ENCODE measurements at places on chromosomes 7 and 10. TPM values are rescaled to one million over a fixed set of nuclear protein-coding genes. Genes with fewer than 3 reads are reported as not detected.

Gene SLC25A40
- 11.5 TPM for total RNA-seq

- DNase-seq = no peak
- peak overlapping the region; percentile 55 for H3K4me3 ChIP-seq
- H3K36me3 ChIP-seq = no peaks in the 10 kb centered on the region
- H3K27me3 ChIP-seq = peaks cover 31% of the 10 kb centered on the region
- H3K27ac ChIP-seq = peak overlapping the region; percentile 66
These were observed 5.1 kb upstream of the ELFN1 start for GRCh38 chr7:1664711-1665548.

Gene SPDYE8
- total RNA-seq = not detected

- DNase-seq = no peak
- H3K27me3 ChIP-seq = peaks cover 65% of the 10 kb centered on the region
- peaks cover 30% of the 10 kb centered on the region for H3K4me1 ChIP-seq
- H3K4me3 ChIP-seq = no peak overlapping the region
- H3K27ac ChIP-seq = no peak overlapping the region
- no peaks in the 10 kb centered on the region for H3K36me3 ChIP-seq
These were observed 5.1 kb downstream of the HOXA13 start for GRCh38 chr7:27194686-27195379.

Gene CH25H
- 7.2 TPM for total RNA-seq

GRCh38 chr7:92769844-92770243 is 66.5 kb downstream of the CDK6 start:
- H3K27me3 ChIP-seq = no peaks in the 10 kb centered on the region
- H3K4me1 ChIP-seq = peaks cover 7% of the 10 kb centered on the region
- DNase-seq = no peak
- no peak overlapping the region for H3K4me3 ChIP-seq

GRCh38 chr10:87657371-87657770 is 2.3 kb upstream of the PAPSS2 start:
- no peak overlapping the region for H3K4me3 ChIP-seq
- no peaks in the 10 kb centered on the region for H3K36me3 ChIP-seq
- no peak overlapping the region for H3K27ac ChIP-seq
- peaks cover 11% of the 10 kb centered on the region for H3K4me1 ChIP-seq
- H3K27me3 ChIP-seq = peaks cover 21% of the 10 kb centered on the region

DNA sequence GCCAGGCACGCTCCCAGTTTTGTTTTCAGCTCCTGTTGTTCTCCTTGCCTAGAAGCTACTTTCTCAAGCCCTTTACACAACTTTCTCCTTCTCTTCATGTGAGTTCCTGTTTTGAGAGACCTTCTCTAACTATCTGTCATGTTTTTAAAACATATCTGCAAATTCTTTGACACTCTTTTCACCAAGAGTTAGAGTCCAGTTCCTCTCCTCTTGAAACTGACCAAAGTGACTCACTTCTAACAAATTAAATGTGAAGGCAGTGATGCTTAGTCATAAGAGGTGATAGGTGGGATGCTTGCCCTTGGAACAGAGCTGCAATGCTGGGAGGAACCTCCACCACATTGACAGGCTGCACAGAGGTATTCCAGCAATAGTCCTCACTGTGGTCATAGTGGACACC is 25.3 kb downstream of the ZSCAN25 start:
- H3K36me3 ChIP-seq = no peaks in the 10 kb centered on the region
- H3K27ac ChIP-seq = no peak overlapping the region
- H3K4me3 ChIP-seq = no peak overlapping the region
- H3K4me1 ChIP-seq = no peaks in the 10 kb centered on the region
- no peaks in the 10 kb centered on the region for H3K27me3 ChIP-seq

Gene LRGUK
- total RNA-seq = 0.61 TPM

- no peak overlapping the region for H3K4me3 ChIP-seq
- no peaks in the 10 kb centered on the region for H3K36me3 ChIP-seq
- no peak overlapping the region for H3K27ac ChIP-seq
- no peaks in the 10 kb centered on the region for H3K27me3 ChIP-seq
These were observed 214.9 kb upstream of the TCF7L2 start for GRCh38 chr10:112735041-112735695.
